H4 (cell line): ENCODE measurements at places on chromosomes 11 and 22.

DNA sequence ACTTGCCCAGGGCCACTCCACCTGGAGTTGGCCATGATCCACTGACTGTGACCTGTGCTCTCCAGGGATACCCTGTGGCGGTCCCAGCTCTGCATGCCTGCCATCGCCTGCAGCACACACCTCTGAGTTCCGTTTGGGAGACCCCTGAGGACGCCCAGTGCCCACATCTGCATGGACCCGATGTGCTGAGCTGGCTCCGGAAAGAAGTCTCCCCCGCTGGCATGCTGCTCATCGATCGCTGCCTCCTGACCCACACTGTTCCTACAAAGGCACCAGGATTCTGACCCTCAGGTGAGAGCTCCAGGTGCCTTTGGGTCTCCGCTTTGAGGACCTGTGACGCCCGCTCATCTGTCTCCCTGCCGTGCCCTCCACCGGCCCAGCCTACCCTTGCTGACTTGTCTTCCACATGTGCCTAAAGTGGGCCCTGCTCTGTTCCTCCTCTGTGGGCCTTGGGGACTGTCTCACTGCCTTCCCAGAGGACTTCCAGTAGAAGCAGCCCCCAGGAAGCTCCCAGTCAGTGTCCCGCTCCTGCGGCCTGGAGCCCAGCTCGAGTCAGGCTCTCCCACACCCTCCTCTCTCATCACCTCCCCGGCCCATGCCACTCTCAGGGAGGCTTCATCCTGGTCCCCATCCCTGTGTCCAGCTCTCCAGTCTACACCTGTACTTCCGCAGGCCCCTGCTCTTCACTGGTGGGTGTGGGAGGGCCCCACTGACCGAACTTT is 5.9 kb upstream of the SLC25A1 start:
- no peak for DNase-seq

DNA sequence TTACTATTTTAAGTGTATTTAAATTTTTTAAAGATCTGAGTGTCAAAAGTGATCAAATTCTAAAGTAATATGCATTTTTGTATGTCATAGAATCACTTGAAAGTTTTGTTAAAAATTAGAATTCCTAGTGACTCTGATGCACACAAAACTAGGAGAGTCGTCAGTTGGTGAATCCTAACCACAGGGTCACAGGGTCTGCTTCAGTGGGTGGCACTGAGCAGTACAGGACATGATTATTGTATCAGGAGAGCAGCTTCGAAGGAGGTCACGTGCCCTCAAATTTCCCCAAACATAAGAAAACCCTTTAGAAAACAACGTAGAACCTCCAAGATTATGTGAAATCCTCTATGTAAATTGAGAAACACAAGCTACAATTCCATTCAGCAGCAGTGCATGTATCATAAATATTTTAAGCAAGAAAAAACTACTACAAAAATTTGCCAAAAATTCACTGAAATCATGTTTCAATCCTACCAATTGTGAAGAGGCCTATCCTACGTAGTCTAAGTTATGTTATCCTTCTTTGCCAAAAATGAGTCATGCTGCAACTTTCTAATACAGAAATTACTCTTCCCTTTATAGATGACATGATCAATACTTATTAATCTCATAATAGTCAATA is 323.6 kb downstream of the AASDHPPT start:
- no peak for DNase-seq

- no peak for DNase-seq
Observed at GRCh38 chr22:30930228-30930627, 38.3 kb downstream of the MORC2 start.

GRCh38 chr22:27111796-27112672 is 454.6 kb downstream of the MIAT start:
- DNase-seq: no peak

- DNase-seq: no peak
Observed at GRCh38 chr22:17884893-17885292, 110.6 kb upstream of the BID start.

GRCh38 chr22:27577574-27577969 is 224.0 kb downstream of the MN1 start:
- no peak for DNase-seq

- no peak for DNase-seq
Observed at GRCh38 chr22:48091656-48092223, 1329.3 kb downstream of the TBC1D22A start.

DNA sequence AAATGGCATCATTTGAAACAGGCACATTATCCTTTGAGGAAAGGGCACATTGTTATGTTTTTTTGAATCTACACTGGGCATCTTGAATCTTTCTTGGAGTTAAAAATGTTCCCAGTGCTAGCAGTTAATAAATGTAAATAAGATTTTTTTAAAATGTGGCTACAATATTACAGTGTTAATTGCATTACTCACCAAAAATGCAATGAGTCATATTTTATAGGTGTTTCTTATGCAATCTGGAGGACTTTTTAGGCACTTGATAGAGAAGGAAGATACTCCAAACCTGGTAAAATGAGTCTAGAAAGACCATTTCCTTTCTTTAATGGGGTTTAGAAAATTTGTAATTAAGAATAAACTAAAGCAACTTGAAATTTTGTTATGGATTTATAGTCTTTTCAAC is 238.0 kb downstream of the METTL15 start:
- peak; percentile 16 for DNase-seq

GRCh38 chr11:70826541-70827335 is 425.6 kb downstream of the SHANK2 start:
- DNase-seq: no peak

GRCh38 chr22:28833276-28833923 is 33.0 kb upstream of the XBP1 start:
- no peak for DNase-seq

DNA sequence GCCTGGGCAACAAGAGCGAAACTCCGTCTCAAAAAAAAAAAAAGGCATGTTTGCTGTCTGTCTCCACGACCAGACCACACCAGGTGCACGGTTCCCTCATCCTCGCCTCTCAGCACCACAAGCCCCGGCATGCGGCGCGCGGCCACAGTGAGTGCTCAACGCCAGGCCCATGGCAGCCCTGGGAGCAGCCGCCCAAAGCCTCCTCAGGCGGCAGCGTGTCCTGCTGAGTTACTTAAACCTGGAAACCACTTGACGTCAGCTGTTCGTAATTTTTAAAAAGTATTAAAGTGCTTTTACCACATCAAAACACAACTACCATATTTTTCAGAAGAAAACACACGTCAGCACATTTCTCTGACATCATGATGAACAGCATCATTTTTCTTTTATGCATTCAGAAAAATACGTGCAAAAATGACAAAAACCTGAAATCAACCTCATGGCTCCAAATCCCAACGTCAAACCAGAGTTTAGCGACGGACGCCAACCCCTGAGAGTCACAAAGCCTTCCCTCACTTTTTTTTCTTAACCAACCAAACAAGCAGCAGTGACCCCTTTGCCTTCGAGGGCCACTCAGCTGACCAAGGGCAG is 2.1 kb downstream of the DEAF1 start:
- DNase-seq: no peak

GRCh38 chr11:43985386-43985752 is 42.9 kb downstream of the C11orf96 start:
- no peak for DNase-seq

DNA sequence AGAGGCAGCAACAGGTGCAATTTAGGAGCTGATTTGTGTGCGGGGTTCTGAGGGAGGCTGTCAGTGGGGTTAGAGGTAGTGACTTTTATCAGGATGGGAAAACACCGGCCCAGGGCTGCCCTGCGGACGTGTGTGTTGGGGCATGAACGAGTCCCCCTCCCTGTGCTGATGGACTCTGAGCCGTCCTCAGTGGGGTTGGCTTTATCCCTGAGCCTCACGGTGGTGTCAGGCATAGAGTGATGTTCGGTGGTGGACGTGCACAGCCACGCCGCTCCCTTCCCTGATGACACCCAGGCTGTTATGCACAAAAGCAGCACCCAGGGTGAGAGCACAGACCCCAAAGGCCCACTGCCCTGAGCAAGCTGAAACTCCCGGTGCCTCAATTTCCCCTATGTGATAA is 809.1 kb downstream of the BRD1 start:
- DNase-seq: no peak

GRCh38 chr11:9143721-9144120 is 52.3 kb upstream of the SCUBE2 start:
- DNase-seq: no peak

GRCh38 chr11:75526192-75526541 is 426 bp upstream of the GDPD5 start:
- DNase-seq: no peak

- DNase-seq: no peak
Observed at GRCh38 chr22:48209473-48210197, 1447.2 kb downstream of the TBC1D22A start.

DNA sequence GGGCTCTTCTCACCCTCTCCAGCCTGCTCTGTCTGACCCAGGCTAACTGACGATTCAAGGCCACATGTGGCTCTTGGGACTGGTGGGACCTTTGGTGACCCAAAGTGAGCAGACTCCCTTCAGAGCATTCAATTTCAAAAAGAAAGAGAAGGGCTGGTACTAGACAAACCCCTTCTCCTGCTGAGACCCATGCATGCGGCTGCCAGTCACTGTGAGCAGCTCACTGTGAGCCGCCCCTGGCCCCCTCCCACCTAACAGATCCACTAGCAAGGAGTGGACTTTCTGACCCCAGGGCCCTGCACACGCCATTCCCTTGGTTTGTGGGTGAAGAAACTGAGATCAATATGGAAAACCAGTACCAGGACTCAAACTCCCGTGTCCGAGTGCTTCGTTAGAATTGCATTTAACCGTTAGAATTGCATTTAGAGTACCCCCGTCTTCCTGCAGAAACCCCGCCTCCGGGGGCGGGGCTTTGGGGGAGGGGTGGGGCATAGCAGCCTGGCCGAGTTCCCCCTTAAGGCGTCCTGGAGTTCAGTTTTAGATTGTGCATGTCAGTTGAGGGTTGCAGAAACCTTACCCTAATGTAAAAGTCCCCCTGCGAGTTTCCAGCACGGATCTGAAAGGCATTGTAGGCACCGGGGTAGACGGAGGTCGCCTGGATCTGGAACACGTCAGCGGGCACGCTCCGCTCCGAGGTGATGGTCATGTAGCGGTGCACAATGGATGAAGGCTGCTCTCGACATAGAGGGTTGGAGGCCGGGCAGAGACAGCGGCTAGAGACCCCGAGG is 5.1 kb downstream of the EFEMP2 start:
- DNase-seq: no peak

- no peak for DNase-seq
Observed at GRCh38 chr11:33040033-33040861, 875 bp downstream of the TCP11L1 start.

- DNase-seq: no peak
Observed at GRCh38 chr11:133635244-133635739, 103.0 kb upstream of the OPCML start.
